ENCODE measurements at places on chromosomes 7 and 10.

DNA sequence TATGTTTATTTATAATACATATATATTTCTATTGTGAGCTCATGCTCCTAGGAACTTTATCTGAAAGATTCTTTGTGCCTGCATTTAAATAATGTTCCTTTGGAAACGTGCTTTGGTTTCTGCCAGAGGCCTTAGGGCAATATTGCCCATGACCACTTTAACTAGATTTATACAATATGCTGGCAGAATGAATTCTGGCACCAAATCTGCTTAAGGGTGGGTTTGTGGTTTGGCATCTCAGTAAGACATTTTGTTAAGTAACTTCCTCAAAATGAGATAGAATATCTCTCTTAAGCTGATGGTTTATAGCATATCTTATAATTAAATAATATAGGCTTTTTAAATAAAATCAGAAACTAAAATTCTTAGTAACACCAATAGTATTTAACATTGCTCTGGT is 252.9 kb downstream of the RNLS start:
- no peak for DNase-seq

DNA sequence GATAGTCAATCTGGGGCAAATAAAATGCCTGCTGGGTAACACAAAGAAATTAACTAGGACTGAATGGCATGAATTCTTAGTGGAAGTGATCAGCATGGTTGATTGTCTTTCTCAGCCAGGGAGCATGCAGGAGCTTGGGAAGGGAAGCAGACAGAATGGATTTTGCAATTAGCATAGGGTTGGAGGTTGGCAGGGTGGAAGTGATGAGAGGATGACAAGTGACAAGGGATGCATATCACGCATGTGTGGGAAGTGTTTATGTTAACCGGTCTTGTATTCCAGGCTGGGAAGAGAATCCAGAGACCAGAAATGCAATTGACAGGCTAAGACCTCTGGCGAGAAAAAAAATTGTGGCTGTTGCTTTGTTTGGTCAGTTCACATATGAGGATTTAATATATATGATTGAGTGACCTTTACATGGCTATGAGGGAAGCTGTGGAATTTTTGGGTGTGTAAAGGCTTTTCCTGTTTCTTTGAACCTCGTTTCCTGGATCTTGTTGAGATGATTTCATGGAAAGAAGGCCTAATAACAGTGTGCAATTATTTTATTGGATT is 8.3 kb downstream of the MDFIC start:
- DNase-seq: no peak

GRCh38 chr7:30474893-30475292 is 3.7 kb downstream of the NOD1 start:
- DNase-seq: no peak

GRCh38 chr7:51309361-51310130 is 7.1 kb downstream of the COBL start:
- no peak for DNase-seq

DNA sequence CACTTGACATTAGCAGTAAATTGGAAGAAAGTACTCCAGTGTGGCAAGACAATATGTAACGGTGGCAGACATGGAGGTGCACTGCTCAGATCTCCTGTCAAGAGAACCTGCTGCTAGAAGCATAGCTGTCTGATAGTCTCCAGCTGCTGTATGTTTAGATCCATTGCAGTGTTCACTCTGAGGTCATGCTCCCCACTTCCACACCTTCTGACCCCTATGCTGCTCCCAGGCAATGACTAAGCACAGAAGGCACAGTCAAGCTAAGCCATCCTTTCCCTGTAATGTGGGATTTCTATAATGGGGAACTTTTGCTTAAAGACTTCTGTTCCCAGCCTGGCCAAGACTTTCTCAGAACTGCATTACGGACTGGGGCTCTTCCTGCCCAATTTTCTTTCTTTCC is 315.8 kb downstream of the HPSE2 start:
- no peak for DNase-seq

- no peak for DNase-seq
These were observed 372.2 kb downstream of the DPP6 start for GRCh38 chr7:154424350-154424749.

GRCh38 chr7:130947792-130948580 is 214.0 kb upstream of the KLF14 start:
- DNase-seq: no peak

DNA sequence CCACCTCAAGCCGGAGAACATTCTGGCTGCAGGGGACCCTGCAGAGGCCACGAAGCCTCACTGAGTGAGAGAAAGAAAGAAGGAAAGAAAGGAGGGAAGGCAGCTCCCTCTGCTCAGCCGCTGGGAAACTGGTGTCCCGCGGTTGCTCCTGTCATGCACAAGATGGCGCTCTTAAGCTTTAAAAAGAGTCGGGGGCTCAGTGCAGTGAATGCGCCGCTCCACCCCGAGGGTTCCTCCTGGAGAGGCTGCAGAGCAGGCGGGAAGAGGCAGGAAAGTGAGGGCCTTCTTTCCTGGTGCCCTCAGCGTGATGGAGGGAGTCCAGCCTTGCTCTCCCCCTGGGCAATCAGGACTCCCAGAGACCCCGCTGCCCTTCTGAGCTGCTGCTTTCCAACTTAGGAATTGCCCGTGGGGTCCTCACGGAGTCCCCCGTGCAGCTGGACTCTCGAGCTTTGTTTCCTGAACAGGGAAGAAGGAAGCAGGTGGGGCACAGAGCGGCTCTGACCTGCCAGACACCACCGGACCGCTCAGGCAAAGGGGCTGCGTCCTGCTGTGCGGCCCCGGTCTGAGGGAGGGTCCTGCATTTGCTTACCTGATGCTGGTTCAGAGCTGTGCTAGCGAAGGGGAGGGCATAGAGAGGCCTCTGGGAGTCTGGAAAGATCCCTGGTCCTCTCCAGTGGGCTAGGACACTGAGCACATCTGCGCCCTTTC is 141.9 kb upstream of the MKI67 start:
- no peak for DNase-seq

- no peak for DNase-seq
These were observed 575.2 kb upstream of the POT1 start for GRCh38 chr7:125504848-125505247.

GRCh38 chr7:46763344-46763743 is 818.6 kb downstream of the TNS3 start:
- no peak for DNase-seq

All from liver (tissue), 10 donors.